Kidney epithelial cell (primary cell): ENCODE measurements at places on chromosomes 2 and 18. TPM values are rescaled to one million over a fixed set of nuclear protein-coding genes. Genes with fewer than 3 reads are reported as not detected.

Gene CERKL
- 0.07 and 0.17 TPM in 2 replicates for total RNA-seq

GRCh38 chr2:139218181-139218580 is 438.0 kb upstream of the NXPH2 start:
- DNase-seq = no peak

Gene STPG4
- total RNA-seq = not detected in 2 replicates

Gene COL3A1
- total RNA-seq = 13.4 and 14.5 TPM in 2 replicates

DNA sequence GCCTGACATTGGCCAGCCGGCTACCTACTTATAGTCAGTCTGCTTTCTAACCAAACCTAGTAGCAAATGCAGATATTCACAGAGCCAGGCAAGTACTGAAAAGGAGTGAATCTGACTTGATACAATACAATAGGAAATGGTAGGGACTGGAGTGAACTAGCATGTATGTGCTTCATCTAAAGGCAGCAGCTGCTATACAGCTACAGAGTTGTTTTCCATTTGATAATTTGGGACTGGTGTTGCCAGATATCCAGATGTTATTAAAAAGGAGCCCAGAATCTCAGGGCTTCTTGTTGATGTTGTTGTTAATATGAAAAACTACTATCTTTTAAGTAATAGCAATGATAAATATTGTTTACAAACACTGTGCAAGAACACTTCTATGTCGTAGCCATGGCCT is 159.4 kb downstream of the BABAM2 start:
- DNase-seq = no peak

- DNase-seq = no peak
Measured at GRCh38 chr2:230898713-230899091, 26.3 kb downstream of the GPR55 start.

Gene EPB41L5
- 15.6 and 26.0 TPM in 2 replicates for total RNA-seq

DNA sequence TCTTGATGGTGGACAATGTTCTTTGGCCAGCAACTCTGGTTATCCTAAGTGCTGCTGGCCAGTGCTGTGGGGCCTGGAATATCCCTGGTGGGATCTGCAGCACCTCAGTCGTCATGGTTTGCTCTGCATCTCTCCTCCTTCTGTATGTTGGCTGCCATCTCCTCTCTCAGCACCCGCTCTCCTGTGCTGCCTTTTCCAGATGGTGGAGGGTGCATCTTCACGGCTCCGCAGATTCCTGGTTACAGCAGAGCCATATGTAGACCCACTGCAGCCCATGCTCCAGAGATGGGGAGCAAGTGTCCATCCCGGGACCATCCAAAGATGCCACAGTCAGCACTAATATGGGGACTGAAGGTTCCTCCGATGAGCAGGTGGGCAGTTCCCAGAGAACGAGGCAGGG is 90.0 kb downstream of the VAPA start:
- no peak for DNase-seq

GRCh38 chr2:200596774-200597570 is 11.2 kb downstream of the AOX1 start:
- DNase-seq = no peak

Gene ALLC
- total RNA-seq = 0.13 TPM in 1 of 2 replicates, not detected in the other

- no peak for DNase-seq
Measured at GRCh38 chr2:98664323-98664722, 55.9 kb downstream of the UNC50 start.
